Stimulated activated CD8-positive, alpha-beta memory T cell treated with anti-CD3 and anti-CD28 coated beads, Interleukin-12 subunit alpha, Interleukin-12 subunit beta, amount 100 ng/mL, for 4 hours (primary cell): ENCODE measurements at places on chromosomes 13 and 19.

DNA sequence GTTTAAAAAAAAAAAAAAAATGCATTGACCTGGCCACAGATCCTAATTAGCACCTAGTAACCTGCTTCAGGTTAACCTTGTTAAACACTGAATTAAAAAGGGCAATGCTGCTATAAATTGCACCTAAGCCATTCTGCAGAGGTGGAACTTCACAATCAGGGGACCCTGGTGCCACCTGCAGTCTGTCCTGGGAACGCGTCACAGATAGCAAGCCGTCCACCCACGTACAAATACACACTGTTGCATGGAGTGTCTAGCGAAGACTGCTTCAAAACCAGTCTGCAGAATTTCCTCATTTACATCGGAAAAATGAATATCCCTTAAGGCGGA lies 169.3 kb downstream of the COL4A1 start:
- no peak for DNase-seq

DNA sequence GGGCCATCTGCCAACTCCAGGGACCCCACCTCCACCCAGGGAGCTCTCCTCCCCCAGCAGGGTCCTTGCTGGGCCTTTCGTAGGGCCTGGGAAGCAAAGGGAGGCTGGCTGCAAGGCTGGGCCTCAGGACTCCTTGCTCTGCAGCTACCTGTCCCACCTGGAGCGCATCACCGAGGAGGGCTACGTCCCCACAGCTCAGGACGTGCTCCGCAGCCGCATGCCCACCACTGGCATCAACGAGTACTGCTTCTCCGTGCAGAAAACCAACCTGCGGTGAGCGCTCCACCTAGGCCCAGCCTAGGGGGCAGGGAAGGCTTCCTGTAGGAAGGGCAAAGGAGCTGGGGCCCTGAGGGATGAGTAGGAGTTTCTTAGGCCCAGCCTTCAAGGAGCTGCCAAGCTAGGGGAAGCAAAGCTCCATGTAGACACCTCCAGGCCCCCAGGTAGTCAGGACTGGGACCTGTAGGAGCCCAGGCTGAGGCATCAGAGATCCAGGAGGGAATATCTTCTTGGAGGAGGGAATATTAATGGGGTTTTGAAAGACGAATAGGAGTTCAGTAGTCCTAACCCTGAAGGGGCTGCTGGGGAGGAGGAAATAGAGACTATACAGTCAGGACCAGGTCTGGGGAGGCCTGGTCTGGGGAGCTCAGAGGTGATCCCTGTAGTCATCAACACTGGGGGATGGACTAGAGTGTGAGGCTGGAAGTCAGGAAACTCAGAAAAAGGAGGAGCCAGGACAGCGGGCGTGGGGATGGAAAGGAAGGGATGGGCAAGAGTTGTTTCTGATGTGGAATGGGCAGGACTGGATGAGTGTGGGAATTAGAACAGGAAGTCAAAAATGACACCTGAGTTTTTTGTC lies 16.0 kb downstream of the GNA15 start:
- DNase-seq, result no peak

DNA sequence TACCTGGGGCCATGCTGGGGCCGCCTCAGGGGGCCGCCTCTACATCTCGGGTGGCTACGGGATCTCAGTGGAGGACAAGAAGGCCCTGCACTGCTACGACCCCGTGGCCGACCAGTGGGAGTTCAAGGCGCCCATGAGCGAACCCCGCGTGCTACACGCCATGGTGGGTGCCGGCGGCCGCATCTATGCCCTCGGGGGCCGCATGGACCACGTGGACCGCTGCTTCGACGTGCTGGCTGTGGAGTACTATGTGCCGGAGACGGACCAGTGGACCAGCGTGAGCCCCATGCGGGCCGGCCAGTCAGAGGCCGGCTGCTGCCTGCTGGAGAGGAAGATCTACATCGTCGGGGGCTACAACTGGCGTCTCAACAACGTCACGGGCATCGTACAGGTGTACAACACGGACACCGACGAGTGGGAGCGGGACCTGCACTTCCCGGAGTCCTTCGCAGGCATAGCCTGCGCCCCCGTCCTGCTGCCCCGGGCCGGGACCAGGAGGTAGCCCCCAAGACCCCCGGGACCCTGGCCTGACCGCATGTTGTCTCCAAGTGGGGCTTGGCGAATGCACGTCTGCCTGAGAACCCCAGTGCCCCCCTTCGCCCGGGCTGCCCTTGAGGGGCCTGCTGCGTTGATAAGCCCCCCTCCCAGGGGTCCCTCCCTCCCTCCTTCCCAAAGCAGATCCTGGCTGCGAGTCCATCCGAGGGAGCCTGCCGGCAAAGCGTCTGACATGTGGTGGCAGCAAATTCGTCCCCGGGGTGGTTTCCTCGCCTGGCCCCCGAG lies 14.5 kb upstream of the CRTC1 start:
- no peak for DNase-seq

GRCh38 chr19:18274219-18274780 lies at the start of gene IQCN:
Gene IQCN, minus strand, starts transcription at chr19:18274452. Its CDS starts 4,974 bp downstream, at chr19:18269478.
- DNase-seq, result no peak

DNA sequence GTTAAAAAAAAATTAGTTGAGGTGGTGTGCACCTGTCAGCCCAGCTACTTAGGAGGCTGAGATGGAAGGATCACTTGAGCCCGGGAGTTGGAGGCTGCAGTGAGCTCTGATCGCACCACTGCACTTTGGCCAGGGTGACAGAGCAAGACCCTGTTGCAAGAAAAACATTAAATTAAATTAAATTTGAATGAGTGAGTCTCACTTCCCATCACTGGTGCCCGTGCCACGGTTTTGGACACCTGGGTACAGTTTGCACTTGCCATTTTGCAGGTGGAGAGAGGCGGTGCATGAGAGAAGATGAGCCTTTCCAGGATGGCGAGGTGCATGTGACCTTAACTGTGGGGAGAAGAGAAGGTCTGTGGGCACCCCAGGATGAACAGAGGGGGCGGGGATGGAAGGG lies 60.3 kb upstream of the ZNF536 start:
- DNase-seq, result no peak

DNA sequence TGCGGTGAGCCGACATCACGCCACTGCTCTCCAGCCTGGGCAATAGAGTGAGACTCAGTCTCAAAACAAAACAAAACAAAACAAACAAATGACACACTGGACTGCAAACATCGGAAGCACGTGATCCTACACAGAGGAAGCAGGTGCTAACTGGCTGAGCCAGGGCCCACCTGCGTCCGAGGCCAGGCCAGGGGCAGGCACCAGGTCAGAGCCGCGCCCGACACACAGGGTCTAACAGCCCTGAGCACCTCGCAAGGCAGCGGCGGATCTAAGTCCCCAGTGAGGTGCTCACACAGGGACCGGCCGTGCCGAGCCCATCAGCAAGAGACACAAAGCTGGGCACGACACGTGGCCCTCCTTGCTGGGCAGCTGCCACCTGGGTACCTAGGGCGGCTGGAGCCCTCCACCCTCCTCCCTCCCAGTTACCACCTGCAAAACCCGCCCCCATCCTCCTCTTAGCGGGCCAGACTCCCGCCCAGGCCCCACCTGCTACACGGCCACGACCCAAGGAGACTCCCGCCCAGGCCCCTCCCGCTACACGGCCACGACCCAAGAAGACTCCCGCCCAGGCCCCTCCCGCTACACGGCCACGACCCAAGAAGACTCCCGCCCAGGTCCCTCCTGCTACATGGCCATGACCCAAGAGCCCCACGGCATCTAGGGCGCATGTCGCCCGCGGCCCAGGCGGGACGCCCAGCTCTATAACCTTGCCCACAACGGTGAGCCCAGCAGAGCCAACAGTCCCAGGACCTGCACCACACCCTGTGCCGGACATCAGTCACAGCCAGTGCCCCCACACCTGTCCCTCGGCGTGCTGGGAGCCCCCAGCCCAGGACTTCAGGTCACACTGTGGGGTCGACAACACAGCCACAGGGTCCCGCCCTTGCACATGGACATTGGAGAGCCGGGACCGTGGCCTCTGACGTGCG lies 15.6 kb downstream of the AP3D1 start:
- DNase-seq, result no peak

- no peak for DNase-seq
Measured at GRCh38 chr13:103188713-103189326, 122.6 kb upstream of the SLC10A2 start.

GRCh38 chr19:42154471-42155323 lies 22.5 kb upstream of the POU2F2 start:
- DNase-seq, result no peak

- DNase-seq, result no peak
Measured at GRCh38 chr19:6556480-6557195, 25.8 kb downstream of the TNFSF9 start.

DNA sequence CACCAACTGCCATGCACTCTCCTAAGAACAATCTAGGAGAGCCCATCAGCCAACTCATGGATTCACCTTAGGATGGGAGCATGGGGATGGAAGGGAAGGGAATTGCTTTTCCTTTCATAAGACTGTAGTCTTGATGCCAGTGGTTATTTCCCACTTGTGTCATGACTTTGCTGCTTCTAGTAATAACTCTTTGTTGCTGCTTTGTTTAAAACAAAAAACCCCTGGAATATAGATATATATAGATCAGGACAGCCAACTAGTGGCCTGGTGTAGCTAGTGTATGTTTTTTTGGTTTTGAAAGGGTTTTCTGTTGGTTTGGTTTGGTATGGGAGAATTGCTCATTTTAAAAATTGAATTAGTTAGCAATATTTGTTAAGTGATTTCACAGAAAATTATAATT lies 39.3 kb upstream of the KCTD4 start:
- no peak for DNase-seq

DNA sequence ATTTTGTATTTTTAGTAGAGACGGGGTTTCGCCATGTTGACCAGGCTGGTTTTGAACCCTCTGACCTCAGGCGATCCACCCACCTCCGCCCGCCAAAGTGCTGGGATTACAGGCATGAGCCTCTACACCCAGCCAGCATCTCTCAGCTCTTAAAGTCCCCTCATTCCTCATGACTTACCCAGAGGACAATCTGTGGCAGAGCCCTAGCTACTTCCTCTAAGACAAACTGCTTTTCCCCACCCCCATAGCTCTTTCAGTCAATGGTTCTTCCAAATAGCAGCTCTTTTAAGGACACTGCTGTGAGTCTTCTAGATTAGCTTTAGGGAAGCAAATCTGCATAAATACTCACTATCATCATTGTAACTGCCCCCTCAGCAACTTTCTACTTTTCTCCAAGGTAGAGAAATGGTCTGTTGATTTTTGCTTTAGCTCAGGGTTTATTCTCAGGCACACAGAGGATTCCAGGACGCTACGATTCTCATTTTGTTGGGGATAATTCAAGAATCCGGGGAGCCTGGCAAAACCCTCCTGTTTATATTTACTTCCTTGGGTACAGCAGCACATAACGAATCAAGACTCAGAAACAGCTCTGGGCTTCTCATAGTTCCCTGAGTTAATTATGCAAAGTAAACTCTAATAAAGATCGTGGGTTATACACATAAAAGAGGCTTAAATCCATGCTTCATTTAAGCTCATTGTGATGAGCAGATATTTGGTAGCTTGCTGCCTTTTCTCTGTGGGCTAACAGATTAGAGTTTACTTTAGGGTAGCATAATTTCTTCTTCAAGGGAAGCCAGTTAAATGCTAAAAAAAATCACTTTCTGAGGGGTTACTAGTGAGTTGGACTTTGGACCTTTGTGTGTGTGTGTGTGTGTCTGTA lies 357.4 kb downstream of the TDRD3 start:
- DNase-seq, result no peak

DNA sequence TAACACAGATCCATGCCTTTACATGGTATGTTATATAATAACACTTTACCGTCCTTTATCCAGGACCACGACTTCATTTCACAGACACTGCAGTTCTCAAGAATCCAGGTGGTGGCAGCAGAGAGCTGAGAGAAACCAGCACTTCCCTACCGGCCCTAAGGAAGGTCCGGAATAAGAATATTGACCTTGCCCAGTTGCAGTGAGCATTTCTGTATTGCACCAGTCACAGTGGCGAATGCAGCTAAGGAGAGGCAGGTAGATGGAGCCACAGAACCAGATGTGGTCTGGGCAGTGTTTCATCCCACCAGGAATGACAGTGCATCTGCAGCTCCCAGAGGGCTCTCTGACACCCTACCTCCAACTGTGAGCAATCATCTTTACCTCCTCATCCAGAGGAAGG lies 44.6 kb downstream of the ZNF787 start:
- no peak for DNase-seq

GRCh38 chr13:80437231-80437630 lies 96.3 kb upstream of the SPRY2 start:
- DNase-seq, result no peak

GRCh38 chr19:17234911-17235299 lies 8.9 kb downstream of the OCEL1 start:
- peak; percentile 33 for DNase-seq

DNA sequence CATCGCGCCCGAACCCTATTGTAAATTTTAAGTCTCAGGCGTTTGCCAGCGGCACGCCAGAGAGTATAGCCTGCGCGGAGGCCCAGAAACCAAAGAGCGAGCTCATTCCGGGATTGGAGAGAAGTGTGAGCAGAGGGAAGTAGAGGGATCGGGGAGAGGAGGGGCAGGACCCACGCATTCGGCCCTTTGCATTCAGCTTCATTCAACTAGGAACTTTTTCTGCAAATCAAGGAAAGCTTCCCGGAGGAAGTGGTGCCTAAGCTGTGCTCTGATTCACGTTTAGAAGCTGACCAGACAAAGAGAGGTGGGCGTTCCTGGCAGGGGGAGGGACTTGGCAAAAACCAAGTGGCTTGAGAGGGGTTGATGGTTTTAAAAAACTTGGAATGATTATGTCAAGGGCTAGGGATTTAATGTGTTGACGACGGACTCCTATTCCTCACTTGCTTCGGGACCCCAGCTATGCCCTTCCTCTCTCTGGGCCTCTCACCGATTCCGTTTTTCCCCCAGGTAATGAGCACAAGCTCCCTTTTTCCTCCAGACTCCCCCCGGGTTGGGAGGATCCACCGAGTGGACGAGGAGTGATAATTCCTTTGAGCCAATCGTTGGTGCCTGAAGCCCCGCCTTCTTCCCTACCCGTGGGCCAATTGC lies 811 bp upstream of the PRMT1 start:
- no peak for DNase-seq

DNA sequence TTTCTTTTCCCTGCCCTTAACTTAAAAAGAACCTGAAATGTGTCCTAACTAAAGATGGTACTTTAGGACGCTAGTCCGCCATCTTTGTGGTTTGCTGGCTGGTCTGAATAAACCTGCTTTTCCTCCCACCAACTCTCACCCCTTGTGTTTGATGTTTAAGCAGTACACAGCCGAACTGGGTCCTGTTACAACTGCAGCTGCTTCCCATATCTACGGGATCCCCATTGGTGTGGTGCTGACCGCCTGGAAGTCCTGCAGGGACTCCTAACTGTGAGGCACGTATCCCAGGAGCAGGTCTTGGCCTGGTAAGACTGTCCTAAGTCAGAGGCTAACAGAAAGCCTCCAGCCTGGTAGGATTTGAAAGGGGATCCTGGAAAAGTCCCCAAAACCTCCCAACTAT lies 40.9 kb upstream of the VSTM2B start:
- no peak for DNase-seq

GRCh38 chr13:47310401-47310800 lies 413.5 kb upstream of the HTR2A start:
- DNase-seq, result no peak

- DNase-seq, result no peak
Measured at GRCh38 chr13:90321281-90321931, 1026.1 kb upstream of the MIR17HG start.
